ENCODE measurements at places on chromosomes 16 and 17.

DNA sequence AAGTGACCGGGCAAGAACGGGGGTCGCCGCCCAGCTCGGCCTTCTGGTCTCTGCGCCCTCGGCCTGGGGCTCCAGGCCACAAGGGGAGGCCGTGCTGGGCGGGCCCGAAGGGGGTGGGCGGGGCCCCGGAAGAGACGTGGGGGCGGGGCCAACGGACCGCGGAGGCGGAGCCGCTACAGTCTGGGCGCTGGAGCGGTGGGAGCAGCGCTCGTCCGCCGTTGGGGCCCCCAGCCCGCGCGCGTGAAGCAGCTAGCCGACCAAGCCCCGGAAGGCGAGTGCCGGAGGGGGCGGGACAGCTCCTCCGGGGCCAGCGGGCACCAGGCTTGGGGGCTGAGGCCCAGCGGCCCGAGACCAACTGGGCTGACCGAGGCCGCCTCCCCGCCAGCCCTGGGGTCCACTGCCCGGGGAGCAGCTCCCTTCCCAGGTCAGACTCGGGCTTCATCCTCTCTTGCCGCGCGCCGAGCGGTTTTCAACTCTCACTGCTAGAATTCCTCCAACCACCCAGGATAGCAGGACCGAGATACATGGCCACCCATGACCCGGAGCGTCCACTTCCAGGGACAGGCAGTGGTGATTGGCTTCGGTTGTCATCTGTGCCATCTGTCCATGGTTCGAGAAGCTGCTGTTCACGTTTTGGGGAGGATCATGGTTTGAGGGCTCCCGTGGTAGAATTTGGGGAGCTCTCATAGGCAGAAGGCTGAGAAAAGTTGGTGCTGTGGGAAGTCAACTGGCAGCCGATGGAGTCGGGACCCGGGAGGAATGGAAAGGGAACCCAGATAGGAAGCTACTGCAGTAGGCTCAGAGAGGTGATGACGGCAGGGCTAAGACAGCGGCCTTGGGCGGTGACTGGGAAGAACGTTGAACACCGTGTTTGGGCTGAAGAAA lies 44.6 kb upstream of the LCMT1 start:
- DNase-seq = peak; percentile 71

GRCh38 chr16:82845116-82845515 lies 218.3 kb downstream of the CDH13 start:
- no peak for DNase-seq

DNA sequence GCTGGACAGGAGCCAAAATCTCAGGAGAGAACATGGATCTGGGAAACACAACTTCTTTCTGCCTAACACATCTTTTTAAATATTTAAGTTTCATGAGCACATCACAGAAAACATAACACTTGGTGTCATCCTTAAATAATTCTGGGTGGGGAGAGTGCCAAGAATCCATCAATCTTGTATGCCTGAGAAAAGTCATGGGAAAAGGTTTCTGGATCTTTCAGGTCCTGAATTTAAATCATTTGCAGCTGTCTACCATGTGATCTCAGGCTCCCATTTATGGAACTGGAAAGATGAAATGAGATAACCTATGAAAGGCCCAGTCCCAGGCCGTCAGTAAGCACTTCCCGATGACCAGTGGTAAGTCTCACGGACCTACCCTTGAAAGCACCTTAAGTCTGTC lies 15.1 kb downstream of the CDH11 start:
- no peak for DNase-seq

- DNase-seq = no peak
Observed at GRCh38 chr17:45719335-45720071, 64.6 kb upstream of the CRHR1 start.

DNA sequence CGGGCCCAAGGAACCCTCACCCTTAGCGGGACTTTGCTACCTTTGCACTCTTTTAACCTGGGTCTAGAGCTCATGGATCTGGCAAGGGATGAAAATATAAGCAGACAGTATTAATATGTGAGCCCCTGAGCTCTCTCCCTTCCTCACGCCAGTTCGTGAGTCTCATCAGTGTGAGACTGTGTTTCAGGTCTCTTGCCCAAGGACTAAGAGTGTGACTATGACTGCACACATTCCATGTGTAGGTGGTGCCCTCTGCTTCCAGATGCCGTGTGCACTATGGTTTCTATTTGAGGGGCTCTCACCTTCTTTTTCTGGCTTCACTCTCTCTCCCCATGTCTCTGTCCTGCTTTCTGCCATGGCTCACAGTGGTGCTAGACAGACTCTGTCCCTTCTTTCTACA lies 40.5 kb downstream of the DHRS7B start:
- DNase-seq = no peak

GRCh38 chr16:84952335-84953189 lies 58.8 kb downstream of the ZDHHC7 start:
- peak; percentile 44 for DNase-seq
